CD8-positive, alpha-beta memory T cell (primary cell): ENCODE measurements at places on chromosomes 1 and 21. TPM values are rescaled to one million over a fixed set of nuclear protein-coding genes. Genes with fewer than 3 reads are reported as not detected.

CCDC30 gene
- total RNA-seq: 1.9 TPM

APCS gene
- total RNA-seq: not detected

C1orf210 gene
- total RNA-seq: not detected

DNA sequence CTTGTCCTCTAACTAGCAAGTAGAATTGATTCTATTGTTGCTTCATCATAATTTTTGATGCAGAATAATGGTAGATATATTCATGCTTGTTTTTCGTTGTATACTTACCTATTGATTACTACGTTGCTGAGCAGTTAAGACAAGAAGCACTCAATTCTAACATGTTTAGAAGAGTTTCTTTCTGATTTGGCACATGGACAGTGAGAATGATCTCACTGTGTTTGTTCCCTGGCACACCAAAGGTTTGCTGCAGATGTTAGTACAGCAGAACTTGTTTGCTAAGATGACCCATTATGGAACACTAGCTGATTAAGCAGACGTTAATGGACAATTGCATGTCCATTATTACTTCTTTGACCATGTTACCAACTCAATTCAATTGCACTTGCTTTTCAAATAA, 184.7 kb upstream of the SGIP1 start:
- no peak for DNase-seq

- DNase-seq: no peak
Observed at GRCh38 chr1:14921057-14921456, 232.5 kb upstream of the TMEM51 start.

GRCh38 chr1:60878323-60878722, 204.0 kb upstream of the NFIA start:
- no peak for DNase-seq

HSPA6 gene
- 0.90 TPM for total RNA-seq
